ENCODE measurements at places on chromosomes 7 and 10.

- no peak for DNase-seq
Observed at GRCh38 chr10:71308244-71308643, 10.8 kb upstream of the SLC29A3 start.

DNA sequence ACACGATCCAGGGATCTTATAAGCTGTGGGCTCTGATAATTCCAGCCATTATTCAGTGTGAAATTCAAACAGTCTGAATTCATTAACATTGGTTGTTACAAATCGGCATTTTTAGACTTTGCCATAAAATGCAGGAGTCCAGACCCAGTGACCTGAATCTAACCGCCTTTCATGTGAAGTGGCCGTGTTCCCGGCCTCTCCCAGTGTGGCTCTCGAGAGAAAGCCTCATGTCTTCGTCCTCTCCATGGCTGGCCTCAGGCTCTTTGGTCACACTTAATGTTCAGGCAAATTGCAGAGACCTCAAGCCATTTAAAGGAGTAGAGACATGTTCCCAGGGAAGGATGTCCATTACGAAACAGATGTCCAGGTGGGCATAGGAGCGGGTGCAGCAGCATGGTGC lies 59.3 kb downstream of the CTBP2 start:
- DNase-seq, result no peak

- DNase-seq, result no peak
Observed at GRCh38 chr7:38178695-38179344, 775 bp downstream of the STARD3NL start.

GRCh38 chr7:18762189-18762588 lies 266.6 kb downstream of the HDAC9 start:
- no peak for DNase-seq

GRCh38 chr7:100894860-100895700 lies 608 bp downstream of the ACHE start:
- peak; percentile 56 for DNase-seq

- DNase-seq, result peak; percentile 4
Observed at GRCh38 chr7:149145031-149145845, 2.0 kb upstream of the ZNF398 start.

DNA sequence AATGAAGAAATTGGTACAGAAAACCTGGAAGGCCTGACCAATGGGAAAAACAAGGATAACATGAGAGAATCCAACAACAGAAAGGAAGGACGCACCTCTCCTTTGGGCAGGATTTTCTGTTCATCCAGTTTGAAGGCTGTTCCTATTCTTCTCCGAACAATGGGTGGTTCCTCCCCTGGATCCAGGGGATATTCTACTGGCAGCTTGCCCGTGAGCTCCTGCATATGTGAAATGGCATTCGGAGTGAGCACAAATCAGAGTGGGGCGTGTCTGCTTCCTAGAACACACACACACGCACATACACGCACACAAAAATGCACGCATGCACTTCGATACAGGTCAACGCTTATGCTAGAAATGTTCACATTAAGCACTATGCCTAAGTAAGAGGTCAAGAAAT lies 83.5 kb downstream of the PRPF18 start:
- DNase-seq, result no peak
